Stimulated activated CD8-positive, alpha-beta memory T cell treated with anti-CD3 and anti-CD28 coated beads, Interleukin-4, amount 100 ng/mL, for 1 hour (primary cell): ENCODE measurements at places on chromosomes 5 and 9.

GRCh38 chr9:20988671-20989315 is 42.6 kb downstream of the HACD4 start:
- DNase-seq = no peak

GRCh38 chr5:79827159-79827629 is 137.6 kb downstream of the CMYA5 start:
- DNase-seq = no peak

- no peak for DNase-seq
These were observed 654.3 kb downstream of the CCDC171 start for GRCh38 chr9:16207161-16207560.

DNA sequence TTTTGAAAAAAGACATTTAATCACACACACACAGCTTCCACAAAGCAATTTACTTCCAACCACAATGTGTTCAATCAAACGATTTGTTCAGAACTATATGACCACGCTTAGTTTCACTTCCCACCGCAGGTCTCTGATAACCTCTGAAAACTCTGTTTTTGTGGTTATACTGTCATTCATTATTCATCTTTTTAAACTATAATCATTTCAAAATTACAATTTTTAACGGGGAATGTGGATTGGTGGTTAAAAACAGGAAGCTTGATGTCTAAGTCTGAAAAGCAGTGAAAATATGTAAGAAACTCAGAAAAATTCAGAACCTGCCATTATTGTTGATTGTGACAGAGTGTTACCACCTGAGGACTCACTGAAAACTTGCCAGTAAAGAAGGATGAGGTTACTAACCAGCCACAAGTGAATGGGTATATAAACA is 12.7 kb upstream of the TMEM174 start:
- DNase-seq = no peak

DNA sequence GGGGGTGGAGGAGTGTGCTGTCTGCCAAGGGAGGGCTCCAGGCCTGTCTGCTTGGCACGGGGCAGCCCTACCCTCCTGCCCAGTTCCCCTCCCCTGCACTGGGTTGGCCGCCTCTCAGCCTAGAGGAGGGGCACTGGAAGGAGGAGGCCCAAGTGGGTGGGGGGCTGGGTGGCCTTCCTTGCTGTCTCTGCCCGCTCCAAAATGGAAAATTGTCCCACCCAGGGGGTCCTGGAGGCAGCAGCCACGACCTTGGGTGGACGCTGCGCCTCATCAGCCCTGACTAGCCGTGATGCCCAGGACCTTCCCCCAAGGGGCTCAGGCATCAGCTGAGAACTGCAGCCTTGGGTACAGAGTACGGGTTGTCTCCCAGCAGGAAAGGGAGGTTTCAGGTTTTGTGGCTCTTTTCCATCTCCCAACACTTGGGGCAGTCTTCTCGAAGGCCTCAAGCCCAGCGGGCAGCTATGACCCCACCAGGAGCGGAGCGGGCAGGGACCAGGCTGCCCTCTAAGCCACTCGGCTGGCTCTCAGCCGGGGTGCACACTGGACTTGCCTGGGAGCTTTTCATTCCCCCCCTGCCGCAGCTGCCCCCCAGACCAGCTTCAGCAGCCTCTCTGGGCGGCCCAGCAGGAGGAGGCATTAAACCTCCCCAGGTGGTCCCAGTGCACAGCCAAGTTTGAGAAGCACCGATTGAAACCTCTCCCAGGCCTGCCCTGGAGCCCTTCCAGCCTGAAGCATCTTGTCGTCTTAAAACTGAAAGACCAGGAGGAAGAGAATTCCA is 20.6 kb downstream of the NTNG2 start:
- DNase-seq = no peak

DNA sequence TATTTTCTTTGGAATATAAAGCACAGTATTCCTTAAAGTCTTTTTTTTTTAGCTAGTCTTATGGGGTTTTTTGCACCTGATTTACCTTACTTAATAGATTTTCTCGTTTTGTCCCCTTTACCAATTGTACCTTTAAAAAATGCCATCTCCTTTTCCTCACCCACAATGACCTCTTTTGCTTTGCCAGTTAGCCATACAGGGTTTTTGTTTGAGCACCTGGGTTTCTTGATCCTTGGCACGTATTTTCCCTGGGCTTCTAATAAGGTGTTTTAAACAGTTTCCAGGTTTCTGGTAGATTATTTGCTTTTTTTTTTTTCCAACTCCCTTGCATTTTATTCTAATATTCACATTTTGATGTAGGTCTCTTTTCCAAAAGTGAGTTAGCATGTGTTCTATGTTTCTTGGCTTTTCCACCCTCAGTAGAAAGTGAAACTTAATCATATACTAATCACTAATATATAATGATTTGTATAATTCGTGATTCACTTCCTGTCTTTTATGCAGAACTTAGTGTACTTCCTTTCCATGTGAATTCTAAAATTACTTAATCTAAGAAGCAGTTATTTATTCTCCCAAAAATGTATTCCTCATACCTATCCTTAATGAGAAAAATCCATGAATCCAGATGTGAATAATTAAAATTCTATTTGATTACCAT is 673.9 kb upstream of the RGMB start:
- DNase-seq = no peak

- DNase-seq = no peak
These were observed 15.3 kb downstream of the LHX3 start for GRCh38 chr9:136189394-136190236.

DNA sequence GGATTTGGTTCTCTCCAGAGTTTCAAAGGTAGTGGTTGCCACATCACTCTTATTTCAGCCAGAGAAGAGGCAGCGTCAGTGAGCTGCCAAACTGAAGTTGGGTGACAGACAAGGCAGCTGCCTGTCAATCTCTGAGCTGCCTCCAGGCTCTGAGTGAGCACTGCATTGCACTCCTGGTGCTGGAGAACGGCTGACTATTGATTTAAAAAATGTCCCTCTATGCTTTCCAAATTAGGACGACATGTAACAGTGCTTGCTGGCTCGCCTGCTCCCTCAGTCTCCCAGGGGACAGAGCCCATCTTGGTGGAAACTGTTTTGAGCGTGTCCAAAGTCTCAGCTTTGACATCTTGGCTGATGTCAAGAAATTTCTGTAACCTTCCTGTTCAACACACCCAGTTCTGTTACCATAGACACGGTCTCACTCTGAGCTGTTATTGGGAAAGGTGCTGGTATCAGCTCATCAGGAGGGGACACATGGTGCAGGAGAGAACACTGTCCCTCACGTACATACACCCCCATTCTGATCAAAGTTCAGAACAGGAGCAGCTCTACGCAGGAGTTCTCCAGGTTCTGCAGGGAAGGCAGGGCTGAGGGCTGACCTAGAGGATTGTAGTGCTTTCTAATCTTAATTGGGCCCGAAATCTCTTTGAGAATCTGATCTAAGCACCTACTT is 15.7 kb downstream of the PCDH12 start:
- no peak for DNase-seq

GRCh38 chr5:19547640-19548039 is 440.4 kb downstream of the CDH18 start:
- no peak for DNase-seq

- no peak for DNase-seq
These were observed 21.5 kb downstream of the EXOC3 start for GRCh38 chr5:464446-464842.

- peak; percentile 27 for DNase-seq
These were observed 151.1 kb upstream of the ERCC6L2 start for GRCh38 chr9:95724253-95724991.

GRCh38 chr9:7137040-7137439 is 379.3 kb downstream of the KDM4C start:
- no peak for DNase-seq

DNA sequence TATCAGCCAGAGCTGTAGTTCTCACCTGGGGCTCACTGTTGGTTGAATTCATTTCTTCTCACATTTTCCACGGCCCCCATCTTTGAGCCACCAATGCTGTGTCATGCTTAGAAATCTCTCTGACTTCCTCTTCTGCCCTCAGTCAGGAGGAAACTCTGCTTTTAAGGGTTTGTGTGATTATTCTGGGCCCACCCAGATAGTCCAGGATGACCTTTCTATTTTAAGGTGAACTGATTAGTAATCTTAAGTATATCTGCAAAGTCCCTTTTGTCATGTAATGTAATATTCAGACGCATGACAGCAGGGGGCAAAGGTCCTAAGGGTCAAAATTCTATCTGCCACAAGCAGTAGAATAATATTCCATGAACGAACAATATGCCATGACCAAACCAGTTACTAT is 88.4 kb downstream of the AK8 start:
- no peak for DNase-seq

DNA sequence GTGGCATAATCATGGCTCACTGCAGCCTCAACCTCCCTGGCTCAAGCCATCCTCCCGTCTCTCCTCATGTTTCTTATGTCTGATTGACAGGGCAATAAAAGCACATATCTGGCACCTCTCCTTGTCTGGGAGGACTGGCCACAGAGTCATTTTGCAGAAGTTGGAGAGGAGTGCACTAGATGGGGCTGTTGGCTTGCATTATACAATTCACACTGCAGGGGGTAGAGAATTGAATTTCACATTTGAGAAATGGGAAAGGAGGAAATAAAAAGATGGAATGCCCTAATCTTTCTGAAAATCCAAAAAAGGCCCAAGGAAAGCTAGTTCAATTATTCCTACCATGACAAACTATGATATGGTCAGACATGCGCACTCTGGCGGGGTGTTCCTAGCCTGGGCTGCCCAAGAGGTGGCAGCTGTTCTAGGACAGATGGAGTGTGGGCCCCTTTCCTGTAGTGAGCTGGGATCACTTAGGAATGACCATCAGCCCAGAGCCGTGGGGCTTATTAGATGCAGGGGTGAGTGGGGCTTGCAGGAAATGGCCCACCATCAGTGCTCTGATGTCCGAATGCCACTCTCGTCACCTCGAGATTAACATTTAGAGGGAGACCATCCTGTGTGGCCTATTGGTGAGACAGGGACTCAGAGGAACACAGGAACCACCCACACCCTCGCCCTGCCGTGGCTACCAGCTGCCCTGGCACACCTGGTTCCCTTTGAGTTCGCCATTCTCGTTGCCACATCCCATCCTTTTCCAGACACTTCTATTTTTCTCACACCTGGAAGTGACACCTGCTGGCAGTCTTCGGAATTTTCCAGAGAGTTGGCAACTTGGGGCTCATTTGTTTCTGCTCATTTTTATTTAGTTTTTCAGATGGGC is 21.8 kb upstream of the ANKRD18A start:
- no peak for DNase-seq

DNA sequence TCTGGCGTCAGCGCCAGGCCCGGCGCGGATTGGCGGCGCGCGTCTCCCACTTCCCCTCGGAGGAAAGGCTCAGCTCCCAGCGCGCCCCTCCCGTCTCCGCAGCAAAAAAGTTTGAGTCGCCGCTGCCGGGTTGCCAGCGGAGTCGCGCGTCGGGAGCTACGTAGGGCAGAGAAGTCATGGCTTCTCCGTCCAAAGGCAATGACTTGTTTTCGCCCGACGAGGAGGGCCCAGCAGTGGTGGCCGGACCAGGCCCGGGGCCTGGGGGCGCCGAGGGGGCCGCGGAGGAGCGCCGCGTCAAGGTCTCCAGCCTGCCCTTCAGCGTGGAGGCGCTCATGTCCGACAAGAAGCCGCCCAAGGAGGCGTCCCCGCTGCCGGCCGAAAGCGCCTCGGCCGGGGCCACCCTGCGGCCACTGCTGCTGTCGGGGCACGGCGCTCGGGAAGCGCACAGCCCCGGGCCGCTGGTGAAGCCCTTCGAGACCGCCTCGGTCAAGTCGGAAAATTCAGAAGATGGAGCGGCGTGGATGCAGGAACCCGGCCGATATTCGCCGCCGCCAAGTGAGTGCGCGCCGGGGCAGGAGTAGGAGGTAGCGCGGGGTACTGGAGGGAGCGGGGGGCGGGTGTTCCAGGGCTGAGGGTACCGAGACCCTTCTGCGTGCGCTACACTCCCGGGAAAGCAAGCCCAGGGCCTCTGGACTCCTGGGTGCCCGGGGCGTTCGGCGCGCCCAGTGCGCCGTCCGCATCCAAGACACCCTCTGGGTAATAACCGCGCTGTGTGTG is at the start of gene MSX2:
TSS of gene MSX2 (plus strand) at position 99 of the 777 bp plus-strand sequence. CDS start at position 177, 78 bp downstream.
- DNase-seq = no peak

DNA sequence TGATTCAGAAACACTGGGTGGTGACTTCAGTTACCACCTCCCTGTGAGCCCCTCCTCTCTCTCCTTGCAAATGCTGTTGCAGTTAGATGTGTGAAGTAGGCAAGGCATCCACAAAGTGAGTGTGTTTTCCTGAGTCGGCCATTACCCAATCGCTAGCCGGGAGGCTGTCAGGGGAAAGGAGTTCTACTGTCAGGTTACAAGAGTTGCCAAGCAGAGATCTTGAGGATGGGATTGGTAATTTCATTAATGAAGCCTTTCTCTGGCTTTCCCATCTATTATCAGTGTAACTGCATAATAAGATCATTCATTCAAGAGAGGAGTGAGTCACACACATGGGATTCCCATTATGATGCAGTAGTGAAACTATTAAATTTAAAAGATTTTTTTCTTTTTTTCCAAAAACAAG is 106.9 kb downstream of the GLDC start:
- DNase-seq = no peak

DNA sequence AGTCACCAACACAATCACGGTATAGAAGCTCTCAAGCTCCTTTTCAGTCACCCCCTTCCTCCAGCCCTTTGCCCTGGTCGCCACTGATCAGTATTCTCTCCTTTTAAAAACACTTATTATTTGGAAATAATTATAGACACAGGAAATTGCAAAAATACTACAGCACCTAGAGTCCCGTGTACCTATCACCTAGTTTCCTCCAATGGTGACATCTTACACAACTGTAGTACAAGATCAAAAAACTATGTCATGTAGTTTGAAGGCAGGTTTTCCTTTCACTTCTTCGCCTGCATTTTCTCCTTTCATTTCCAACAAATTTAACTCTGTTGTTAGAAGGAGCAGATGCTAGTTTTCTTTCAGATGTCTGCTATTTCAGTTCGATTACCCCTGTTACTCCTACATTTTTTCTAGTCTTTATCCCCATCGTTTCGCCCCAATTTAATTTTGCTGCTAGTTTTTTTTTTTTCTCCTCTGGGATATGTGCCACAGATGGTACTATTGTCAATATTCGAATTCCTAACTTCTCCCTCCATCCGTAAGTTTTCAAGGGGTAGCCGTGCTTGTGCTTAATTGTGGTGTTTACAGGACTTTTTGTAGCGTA is 612 bp upstream of the ATG10 start:
- no peak for DNase-seq

DNA sequence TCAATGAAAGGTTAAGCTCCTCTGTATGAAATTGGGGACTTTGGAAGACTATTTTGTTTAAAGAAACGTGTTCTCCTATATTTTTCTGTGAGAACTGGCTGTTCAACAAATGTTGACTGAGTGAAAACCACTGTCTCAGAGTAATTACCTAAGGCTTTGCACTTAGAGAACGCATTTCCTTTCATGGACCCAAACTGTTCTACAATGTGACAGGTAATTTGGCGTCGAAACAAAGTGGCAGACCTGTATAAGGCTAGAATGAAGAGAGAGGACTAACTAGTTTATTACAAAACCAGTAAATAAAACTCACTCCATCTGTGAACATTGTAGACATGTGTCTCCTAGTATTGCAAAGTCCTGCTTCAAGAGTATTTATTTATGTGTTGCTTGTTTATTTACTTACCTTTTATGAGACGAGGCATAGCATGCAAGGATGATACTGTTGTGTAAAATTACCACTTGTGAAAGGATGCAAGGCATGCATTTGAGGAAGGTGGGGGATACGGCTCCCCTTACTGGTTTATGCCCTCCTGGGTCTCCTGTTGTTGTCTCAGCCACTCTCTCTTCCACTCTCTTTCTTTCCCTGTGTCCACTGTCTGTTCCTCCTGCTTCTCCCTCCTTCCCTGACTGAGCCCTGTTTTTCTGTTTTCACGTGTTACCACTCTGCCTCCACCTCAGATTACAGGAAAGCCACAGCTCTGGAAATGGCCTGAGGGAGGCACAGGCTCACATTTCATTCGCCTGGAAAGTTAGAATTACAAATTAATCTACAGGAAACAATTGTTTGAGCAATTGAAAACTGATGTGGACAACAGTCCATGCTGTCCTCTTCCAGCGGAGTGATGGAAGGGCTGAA is 444.0 kb upstream of the ZNF608 start:
- DNase-seq = no peak
